Astrocyte (in vitro differentiated cells and primary cell): ENCODE measurements at places on chromosomes 4 and X. TPM values are rescaled to one million over a fixed set of nuclear protein-coding genes. Genes with fewer than 3 reads are reported as not detected.

MAPK10 gene
- 4.6 and 7.5 TPM in 2 replicates for total RNA-seq

SFRP2 gene
- 92.8 and 146 TPM in 2 replicates for total RNA-seq

CLCN3 gene
- 51.1 and 55.1 TPM in 2 replicates for total RNA-seq

FHIP1A gene
- 2.4 and 4.1 TPM in 2 replicates for total RNA-seq

GAB3 gene
- 1.7 TPM in 2 replicates for total RNA-seq

GAGE1 gene
- total RNA-seq = not detected in 2 replicates

SSX4B gene
- not detected in 2 replicates for total RNA-seq

HSPA4L gene
- 8.0 and 8.9 TPM in 2 replicates for total RNA-seq

KLHL4 gene
- 16.4 and 19.8 TPM in 2 replicates for total RNA-seq

WDR17 gene
- total RNA-seq = 1.8 and 2.0 TPM in 2 replicates

OTUD5 gene
- 56.1 and 62.5 TPM in 2 replicates for total RNA-seq

FAM47A gene
- not detected in 2 replicates for total RNA-seq

MAP7D2 gene
- 1.2 and 1.3 TPM in 2 replicates for total RNA-seq

CTAG1A gene
- not detected in 2 replicates for total RNA-seq

CXCL1 gene
- total RNA-seq = 8.5 and 11.4 TPM in 2 replicates

ERVMER34-1 gene
- total RNA-seq = 0.29 and 0.32 TPM in 2 replicates

FSTL5 gene
- 0.34 and 0.43 TPM in 2 replicates for total RNA-seq

DUSP9 gene
- 0.20 and 0.36 TPM in 2 replicates for total RNA-seq

AFF2 gene
- total RNA-seq = 8.3 and 8.9 TPM in 2 replicates

CLCN5 gene
- 14.4 and 16.7 TPM in 2 replicates for total RNA-seq

ADGRG2 gene
- total RNA-seq = 0.09 TPM in 1 of 2 replicates, not detected in the other

INTS6L gene
- total RNA-seq = 7.5 and 8.7 TPM in 2 replicates

SAGE1 gene
- total RNA-seq = not detected in 2 replicates

ITGB1BP2 gene
- 2.0 and 3.2 TPM in 2 replicates for total RNA-seq

GABRQ gene
- 0.41 and 0.43 TPM in 2 replicates for total RNA-seq

DGAT2L6 gene
- not detected in 2 replicates for total RNA-seq

SYP gene
- total RNA-seq = 1.6 and 1.9 TPM in 2 replicates

SOX3 gene
- 0.26 and 0.98 TPM in 2 replicates for total RNA-seq

COX7B gene
- 246 and 250 TPM in 2 replicates for total RNA-seq
